ENCODE measurements at places on chromosomes 2 and 18.

DNA sequence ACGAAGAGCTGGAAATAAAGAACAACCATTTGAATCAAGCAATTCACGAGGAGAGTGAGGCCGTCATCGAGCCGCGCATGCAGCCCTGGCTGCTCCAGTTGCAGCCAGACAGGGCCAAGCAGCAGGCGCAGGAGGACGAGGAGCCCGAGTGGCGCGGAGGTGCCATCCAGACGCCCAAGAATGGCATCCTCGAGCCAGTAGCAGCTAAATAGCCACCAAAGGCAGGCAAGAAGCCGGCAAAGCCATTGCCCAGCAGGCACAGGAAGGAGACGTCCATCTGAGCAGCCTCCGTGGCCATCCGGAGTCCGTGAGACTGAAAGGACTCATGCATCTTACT, 8.9 kb upstream of the CHST10 start:
- DNase-seq: no peak

DNA sequence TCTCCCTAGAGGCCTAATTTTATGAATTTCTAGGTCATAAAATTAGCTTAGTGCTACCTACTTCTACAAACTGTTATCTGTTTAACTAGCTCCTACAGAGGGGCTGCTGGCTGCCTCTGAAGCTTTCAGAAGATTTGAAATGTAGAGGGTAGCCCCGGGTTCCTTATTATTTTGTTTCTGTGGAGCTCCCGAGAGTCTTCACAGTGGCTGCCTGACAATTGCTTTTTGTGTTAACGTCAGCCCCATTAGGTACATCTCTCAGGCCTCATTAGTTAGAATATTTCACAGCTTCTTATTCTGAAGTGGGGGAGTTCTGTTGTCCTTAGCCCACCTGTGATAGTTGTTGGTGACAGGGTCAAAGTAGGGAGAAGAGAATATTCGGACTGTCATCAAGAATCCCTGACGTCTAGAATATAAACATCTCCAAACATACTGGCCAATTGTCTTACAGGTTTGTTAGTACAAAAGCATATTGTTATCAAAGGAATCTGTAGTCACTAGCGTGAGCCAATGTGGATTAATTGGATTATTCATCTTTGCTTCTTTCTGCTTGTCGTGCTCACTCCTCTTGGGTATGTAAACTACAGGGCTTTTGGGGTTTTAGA, 77.5 kb downstream of the DIS3L2 start:
- DNase-seq: no peak

DNA sequence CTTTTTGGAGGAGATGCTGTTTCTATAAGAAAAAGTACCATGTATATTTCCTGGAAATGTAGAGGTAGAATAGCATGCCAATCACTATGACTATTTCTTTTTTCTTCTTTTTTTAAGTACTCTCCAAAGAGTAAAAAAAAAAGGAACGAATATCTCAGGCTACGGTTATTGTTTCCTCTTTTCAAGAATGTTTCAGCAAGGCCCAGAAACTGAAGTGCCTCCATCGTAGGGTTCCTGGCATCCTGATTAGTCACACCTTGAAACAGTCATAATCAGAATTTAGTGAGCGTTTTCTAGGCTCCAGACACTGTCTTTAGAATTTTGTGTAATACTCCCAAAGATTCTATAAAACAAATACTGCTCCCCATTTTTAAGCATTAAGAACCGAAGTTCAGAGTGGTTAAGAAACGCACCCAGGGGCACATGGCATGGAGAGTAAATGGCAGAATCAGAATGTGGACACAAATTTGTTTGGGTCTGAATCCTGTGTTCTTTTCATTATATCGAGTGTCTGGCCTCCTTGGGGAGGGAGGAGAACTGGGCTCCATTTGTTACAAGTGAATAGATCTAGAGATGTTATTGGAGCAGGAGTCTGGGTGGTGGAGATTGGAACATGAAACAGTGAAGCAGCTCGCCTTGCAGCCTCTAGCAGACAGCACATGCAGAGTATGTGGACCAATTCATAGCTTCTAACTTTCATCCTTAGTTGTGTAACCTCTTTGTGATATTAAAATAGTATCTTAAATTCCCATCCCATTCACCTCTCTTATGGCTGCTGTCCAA, 26.7 kb downstream of the ZEB2 start:
- DNase-seq: no peak

DNA sequence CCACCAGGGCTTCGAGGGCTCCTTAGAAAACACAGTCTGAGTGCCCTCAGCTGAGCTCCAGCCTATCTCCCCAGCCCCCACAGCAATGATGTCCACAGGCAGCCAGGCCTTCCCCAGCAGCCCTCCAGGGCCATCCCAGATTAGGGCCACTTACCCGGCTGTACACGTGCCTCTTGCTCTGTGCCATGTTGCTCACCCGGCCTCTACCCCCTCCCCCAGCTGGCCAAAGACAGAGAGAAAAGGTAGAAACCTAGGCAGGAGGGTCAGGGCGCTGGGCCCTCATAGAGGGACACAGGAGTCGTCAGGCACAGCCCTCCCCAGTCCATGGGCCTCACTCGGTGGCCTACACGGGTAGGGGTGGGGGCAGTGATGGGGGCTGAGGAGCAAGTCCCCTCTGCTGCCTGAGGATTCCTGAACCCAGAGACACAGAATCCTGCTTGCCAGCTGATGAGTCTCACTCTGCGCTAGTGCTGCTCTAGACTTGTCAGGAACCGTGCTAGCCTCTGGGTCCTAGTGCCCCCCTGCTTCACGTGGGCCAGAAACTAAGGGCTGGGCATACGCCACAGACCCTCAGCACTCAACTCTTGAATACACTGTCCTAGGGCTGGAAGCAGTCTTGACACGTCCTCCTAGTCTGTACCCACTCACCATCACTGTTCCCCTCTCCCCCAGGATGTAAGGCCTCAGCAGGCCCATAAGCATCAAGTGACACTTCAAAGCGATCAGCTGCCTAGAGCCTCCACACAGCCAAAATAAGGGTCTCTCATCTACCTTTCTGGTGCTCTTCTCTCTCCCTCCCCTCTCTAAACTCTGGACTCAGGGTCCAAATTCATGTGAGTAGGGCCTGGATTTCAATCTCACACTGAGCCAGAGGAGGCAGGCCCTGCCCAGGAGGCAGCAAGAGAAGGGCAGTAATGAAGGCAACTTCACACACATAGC, at the start of gene DCTN1:
TSS of gene DCTN1 (minus strand) at position 461 of the 939 bp plus-strand sequence. CDS start at position 187, 274 bp downstream.
- DNase-seq: peak; percentile 36

DNA sequence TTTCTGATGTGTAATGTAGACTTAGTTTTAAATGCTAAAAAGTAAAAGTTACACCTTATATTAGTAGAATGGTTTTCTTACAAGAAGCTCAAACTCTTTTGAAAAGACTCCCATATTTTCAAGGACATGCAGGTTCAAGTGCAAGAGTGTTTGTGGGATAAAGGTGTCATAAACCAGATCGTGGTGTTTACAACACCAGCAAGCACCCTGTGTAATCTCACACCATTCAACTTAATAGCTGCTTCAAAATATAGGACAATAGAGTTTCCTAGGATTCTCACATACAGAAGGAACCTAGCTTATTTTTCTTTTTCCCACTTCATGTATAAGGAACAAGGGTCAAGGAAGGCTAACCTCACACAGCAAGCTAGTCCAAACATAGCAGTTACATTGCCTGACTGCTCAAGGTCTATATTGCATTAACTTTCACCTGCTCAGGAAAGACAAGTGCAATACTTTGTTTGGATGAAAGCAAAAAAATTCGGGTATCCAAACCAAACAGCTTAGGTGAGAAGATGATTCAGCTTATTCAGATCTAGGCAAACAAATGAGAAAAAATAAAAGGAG, 172.3 kb downstream of the IKZF2 start:
- DNase-seq: no peak

GRCh38 chr2:168971261-168971660, 59.9 kb downstream of the ABCB11 start:
- no peak for DNase-seq

GRCh38 chr18:78080081-78080480, 830.4 kb downstream of the GALR1 start:
- DNase-seq: no peak

GRCh38 chr2:145744541-145745386, 1224.8 kb upstream of the ZEB2 start:
- DNase-seq: no peak

- no peak for DNase-seq
Measured at GRCh38 chr18:79496978-79497637, 101.4 kb downstream of the NFATC1 start.

GRCh38 chr2:152486737-152487400, 151.9 kb downstream of the FMNL2 start:
- DNase-seq: no peak

GRCh38 chr2:174117951-174118930, 130.1 kb downstream of the OLA1 start:
- no peak for DNase-seq

GRCh38 chr2:119567292-119567691, 23.0 kb downstream of the CFAP221 start:
- no peak for DNase-seq

- no peak for DNase-seq
Measured at GRCh38 chr2:218583983-218584850, 15.6 kb downstream of the CNOT9 start.

DNA sequence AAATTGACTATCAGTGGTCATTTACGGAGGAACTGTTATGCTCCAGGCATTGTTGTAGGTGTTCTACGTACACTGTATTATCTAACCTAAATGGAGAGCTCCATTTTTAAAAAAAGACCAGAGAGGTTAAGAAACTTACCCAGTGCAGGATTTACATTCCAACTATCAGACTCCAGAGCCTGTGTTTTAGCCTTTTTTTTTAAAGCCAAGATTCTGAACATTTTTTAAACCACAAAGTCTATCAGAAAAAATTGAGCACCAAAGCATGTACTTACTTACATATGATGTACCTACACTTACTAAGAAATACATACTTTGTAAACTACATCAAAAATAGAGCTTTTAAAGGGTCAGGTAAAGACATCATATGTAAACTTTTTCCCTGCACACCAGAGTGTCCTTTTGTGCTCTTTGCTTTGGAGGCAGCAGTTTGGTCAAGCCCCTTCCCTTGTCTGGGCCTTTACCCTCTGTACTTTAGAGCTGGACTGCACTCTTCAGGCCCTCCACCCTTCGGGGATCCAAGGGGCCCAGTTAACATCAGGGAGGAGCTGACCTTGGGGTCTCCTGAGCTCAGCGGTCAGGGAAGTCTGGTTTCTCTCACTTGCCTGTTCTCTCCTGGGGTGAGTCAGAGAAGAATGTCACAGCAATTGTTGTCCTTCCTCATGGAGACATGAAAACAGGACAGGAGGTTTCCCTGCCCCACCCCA, 58.4 kb downstream of the ITGB1BP1 start:
- DNase-seq: no peak

DNA sequence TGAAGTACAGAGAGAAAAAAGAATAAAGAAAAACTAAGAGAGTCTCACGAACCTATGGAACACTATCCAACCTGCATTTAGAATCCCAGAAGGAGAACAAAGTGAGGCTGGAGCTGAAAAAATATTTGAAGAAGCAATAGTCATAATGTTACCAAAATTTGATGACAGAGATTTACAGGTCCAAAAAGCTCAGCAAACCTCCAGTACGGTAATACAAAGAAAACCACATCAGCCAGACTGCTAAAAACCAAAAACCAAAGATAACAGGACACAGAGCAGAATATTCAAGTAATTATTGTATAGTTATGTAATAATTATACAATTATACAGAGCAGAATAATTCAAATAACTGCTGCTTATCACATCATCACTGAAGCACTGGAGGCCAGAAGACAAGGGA, 23.7 kb downstream of the ATL2 start:
- no peak for DNase-seq

- DNase-seq: no peak
Measured at GRCh38 chr2:176873403-176873802, 339.2 kb upstream of the HNRNPA3 start.

DNA sequence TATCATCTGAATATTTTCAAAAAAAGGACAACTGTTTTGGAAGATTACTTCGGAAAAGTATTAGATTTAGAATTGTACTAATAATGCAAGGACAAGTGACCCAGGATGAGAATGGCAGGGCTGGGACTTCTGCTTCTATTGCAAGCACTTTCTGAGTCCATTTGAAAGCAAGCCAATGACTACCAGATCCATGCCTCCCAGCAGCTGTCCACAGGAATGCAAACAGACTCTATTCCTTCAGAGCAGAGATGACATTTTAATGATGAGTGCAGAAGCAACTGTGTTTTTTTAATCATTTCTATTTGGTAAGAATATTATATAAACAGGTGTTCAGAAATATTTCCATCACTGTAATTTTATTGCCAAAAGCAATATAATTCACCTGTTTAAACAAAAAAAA, 456.7 kb downstream of the SOX11 start:
- no peak for DNase-seq

DNA sequence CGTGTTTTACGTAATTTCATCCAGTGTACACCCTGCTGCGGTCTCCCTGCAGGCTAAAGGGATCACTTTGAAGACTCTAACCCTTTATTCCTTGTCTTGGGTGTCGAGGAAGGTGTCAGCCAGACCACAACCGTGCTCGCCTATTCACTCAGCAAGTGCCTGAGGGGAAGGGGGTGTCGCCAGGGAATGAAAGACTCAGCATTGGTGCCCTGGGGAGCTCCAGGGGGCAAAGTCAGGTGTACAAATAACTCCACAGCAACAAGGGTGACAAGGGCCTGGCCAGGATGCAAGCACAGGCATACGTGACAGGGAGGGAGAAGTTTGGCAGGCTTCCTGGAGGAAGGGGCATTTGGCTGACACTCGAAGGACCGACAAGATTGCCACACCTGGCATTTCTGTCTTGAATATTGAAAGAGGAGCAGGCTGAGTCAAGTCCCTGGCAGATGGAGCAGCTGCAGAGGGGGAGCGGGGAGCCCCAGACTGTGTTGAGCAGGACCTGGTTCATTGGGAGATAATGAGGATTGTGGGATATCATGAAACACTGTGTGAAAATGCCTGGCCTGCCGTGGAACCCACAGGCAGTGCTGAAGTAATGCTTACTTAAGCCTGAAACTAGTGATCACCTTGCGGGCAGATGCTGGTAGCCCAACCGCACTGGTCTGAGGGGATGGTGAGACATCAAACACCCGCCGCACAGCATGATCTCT, 93.9 kb downstream of the RHOB start:
- DNase-seq: no peak

GRCh38 chr2:234310166-234310565, 186.7 kb downstream of the ARL4C start:
- DNase-seq: no peak

All from activated T-cell treated with anti-CD3 and anti-CD28 coated beads, Interleukin-2, amount 50 U/mL, for 48 hours (primary cell).